ENCODE measurements at places on chromosomes 7 and 10.

DNA sequence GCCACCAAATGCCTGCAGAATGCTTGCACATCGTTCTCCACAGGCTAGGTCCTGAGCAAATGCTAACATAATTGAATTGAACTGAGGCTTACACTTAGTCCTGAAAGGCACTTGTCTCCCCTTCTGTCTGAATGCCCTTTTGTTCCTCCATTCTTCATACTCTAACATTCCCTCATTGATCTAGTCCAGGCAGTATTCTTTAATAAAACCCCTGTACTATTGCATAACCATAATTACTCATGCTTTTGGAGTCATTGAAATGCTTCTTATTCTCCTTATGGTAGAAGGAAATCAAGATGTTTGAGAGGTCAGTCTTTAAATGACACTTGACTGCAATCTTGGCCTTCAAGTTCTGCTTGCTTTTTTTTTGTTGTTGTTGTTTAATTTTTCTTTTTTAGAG, 7.1 kb downstream of the PI4K2A start:
- no peak for DNase-seq

- no peak for DNase-seq
These were observed 323.3 kb upstream of the KAT6B start for GRCh38 chr10:74502963-74503608.

DNA sequence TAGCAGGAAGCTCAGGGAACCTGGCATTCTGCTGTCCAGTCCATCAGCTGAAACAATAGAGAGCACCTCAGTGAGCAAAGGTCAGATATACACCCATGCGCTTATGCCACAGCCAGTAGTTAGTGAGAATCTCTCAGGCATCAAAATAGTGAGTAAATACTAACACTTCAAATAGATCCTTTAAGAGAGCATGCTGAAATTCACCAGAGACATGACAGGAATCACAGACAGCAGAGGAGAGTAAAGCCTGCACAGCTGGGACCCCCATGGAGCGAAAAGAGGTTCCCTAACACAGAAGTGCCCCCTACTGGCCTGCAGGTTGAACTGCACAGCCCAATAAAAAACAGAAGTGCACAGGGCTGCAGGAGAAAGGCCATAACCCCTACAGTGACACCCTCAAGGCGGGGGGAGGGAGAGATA, 57.6 kb upstream of the ANTXRL start:
- no peak for DNase-seq

DNA sequence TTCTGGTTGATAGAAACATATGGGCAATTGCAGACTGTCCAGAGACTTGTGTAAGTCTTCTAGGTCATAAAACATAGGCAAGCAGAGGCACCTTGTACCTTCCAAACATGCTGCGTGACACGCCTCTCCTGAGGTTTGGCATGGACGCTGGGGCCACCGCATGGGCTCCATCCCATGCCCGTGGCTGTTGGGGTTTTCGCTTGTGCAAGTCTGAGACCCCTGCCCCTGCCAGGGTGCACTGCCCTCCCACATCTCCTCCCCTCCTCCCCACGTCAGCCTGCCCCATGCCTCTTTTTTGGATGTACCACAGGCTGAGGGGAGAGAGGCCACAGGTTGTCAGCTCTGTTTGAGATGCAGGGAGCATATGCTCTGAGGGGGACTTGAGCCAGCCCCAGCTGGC, 19.0 kb downstream of the EIF3B start:
- DNase-seq, result no peak

DNA sequence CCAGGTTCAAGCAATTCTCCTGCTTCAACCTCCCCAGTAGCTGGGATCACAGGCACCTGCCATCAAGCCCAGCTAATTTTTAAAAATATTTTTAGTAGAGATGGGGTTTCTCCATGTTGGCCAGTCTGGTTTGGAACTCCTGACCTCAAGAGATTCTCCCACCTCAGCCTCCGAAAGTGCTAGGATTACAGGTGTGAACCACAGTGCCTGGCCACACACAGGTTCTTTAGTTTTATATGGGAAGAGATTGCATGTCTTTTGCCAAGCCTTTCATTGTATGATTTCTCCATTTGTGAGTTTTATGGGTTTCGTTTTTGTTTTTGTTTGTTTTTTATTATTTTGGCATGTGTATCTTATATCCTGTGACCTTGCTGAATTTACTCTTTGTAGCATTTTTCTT, 40.9 kb downstream of the C1GALT1 start:
- no peak for DNase-seq

GRCh38 chr7:155266440-155266839, 31.2 kb upstream of the INSIG1 start:
- DNase-seq, result no peak

- DNase-seq, result no peak
These were observed 65.9 kb upstream of the KCND2 start for GRCh38 chr7:120207037-120207436.

DNA sequence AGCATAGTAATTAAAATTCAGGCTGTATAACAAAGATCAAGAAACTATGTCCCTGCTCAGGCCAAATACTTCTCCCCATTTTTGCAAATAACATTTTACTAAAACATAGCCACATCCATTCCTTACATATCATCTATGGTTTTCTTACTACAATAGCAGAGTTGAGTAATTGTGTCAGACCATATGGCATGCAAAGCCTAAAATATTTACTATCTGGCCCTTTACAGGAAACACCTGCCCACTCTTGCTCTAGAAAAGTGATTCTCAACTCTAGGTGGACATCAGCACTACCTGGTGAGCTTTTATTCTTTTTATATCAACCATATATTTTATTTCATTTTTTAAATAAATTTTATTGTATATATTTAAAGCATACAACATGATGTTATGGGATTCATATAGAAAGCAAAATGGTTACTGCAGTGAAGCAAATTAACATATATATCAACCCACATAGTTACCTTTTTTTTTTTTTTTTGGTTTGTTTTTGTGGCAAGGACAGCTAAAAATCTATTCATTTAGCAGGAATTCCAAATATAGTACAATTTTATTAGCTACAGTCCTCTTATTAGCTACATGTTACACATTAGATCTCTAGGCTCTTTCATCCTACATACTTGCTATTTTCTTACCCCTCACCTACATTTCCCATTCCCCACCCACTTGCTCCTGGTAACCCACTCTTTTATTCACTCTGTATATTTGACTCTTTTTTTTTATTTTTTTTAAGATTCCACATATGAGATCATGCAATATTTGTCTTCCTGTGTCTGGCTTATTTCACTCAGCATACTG, 19.6 kb downstream of the ABI1 start:
- no peak for DNase-seq

DNA sequence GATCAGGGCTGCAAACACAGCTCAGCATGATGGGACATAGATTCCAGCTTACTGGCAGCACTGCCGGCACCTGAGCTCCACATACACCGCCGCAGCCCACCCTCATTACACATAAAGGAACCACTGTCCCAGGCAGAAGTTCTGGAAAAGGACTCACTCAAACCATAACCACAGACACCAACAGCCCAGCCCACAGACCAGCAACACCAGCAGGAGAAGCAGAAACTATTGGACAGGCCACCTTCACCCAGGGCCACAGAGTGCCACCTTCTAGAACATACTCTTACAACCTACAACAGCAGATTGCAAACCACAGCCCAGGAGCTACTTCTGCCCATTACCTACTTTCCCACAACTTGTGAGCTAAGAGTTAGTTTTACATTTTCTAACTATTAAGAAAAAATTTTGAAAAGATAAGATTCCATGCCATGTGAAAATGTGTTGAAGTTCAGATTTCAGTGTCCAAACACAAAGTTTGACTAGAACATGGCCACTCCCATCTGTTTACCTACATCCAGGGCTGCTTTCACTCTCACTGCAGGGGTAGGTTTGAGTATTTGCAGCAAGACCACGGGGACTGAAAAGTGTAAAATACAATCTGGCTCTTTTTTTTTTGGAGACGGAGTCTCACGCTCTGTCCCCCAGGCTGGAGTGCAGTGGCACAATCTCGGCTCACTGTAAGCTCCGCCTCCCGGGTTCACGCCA, 153.0 kb downstream of the TNS3 start:
- no peak for DNase-seq

DNA sequence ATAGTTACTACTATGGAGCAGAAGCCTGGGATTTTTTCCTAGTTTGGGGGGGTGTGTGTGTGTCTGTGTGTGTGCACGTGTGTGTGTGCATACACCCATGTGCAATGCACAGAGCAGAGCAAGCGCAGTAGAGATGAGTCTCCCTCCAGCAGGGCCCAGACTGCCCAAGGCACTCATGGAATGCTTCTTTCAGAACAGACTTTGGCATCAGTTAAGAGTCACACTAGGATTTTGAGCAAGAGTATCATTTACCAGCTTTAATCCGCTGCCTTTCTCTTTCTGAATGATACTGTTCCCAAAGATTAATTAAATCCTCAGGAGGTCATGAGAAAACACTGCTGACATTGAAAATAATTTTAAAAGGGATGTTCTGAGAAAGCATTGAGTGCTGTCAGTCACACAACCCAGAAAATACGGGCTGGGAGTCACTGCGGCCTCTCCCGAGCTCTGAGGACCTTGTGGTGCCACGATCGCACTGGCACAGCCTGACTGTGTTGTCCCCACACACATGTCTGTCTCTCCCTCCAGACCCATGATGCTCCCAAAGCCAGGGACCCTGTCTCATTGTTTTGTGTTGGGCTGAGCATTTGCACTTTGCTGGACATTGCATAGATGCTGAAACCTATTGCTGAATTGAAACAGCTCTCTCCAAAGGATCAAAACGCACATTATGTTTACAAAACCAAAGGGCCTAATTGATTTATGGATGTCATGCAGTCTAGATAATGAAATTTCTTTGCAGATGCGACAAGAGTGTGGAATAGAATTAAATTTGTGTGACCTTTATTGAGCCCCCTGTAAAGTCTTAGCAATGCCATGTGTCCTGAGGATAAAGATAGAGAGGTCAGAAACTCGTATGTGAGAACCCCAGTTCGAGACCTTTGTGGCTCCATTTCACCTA, 54.7 kb upstream of the FIGNL1 start:
- no peak for DNase-seq

DNA sequence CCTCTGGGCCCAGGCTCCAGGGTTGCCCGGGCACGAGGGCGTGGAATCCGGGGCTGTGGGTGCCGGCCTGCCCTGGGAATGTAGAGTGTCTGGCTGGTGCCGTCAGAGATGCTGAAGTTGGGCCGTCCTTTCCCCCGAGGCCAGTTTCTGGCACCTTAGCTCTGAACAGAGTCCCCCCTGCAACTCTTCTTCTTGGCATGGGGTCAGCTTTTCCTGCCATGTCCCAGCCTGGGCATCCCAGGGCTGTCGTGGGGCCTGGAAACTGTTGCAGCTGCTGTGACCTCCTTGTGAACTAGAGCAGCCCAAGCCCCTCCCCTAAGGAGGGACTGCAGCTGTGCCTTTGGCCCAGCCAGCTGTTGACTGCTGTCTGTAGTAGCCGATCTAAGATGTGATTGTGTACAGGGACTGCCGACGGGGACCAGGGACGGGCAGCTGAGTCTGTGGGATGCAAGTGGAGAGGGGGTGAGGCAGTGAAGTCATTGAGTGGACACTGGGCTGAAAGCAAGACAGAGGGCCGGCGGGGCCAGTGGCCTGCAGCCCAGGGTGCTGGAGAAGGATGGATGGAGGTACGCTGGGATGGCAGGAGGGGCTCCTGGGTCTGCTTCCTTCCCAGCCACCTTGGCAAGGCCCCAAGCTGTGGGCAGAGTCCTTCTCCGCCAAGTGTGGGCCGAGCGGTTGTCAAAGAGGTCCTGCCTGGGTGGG, 35.8 kb downstream of the GBX1 start:
- DNase-seq, result no peak

GRCh38 chr7:101746314-101746713, 71.1 kb upstream of the CUX1 start:
- no peak for DNase-seq

DNA sequence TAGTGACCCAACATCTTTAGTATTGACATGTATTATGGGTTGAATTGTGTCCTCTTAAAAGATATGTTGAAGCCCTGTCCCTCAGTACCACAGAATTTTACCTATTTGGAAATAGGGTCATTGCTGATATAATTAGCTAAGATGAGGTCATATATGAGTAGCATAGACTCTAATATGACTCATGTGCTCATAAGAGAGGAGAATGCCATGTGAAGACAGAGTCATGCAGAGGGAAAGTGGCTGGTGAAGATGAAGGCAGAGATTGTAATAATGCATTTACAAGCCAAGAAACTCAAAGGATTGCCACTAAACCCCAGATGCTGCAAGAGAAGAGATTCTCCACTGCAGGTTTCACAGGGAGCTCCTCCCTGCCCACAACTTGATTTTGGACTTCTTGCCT, 496.4 kb downstream of the KIF20B start:
- no peak for DNase-seq

- DNase-seq, result no peak
These were observed 99.8 kb downstream of the SND1 start for GRCh38 chr7:127751490-127752448.

GRCh38 chr10:44950326-44951225, 9.0 kb upstream of the RASSF4 start:
- DNase-seq, result no peak

DNA sequence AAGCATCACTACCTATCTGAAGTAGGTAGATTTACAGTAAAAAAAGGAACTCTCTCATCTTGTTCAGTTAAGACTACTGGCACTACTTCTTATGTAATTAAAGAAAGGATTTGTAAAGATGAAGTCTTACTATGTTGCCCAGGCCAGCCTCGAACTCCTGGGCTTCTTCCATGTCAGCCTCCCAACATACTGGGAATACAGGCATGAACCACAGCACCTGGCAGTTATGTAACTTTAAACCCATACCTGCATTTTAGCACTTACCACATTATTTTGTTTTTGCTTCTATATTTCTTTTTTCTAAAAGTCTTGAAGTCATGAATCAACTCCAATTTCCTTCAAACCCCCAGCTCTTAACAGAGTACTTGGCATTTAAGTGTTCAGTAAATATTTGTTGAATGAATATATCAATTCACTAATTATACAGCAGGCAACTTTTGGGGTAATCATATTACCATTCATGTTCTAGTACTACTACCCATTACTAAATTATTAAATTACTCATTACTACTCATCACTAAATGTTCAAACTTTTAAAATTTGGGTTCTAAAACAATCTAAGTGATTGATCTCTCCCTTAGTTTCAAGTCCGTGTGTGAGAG, 31.6 kb upstream of the CCDC71L start:
- DNase-seq, result no peak

- DNase-seq, result no peak
These were observed 471.4 kb downstream of the XPNPEP1 start for GRCh38 chr10:109451879-109452278.

Measured in DMS 273 treated with DMSO at 0.1 percent for 48 hours (cell line).